Motor neuron (in vitro differentiated cells): ENCODE measurements at places on chromosomes 1 and 21. TPM values are rescaled to one million over a fixed set of nuclear protein-coding genes. Genes with fewer than 3 reads are reported as not detected.

GRCh38 chr1:207069061-207069460, 16.0 kb downstream of the PFKFB2 start:
- no peak for ATAC-seq

DNA sequence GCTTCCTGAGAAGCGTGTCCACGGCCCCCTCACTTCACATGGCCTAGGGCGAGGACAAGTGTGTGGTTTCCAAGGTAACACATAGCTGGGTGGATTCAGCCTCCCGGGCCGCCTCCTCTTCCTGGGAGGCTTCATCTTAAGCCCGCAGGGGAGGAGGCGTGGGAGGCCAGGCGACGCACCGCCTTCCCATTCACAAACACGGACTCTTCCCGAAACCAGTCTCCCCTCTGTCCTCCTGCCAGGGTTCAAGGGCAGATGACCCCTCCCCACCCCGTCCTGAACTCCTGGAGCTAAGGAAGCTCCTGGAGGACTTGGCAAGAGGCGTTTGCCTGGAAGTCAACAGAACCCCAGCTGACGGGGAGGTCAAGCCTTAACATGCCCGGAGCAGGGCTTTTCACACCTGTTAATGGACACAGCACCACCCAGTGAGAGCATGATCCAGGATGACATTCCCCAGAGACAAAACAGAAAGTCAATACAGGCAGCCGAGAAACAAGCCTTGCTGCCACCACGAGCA, 56.7 kb downstream of the KCNN3 start:
- peak; percentile 84 for ATAC-seq

The USF1 gene
- 155 and 156 TPM in 2 replicates for total RNA-seq

The C8A gene
- total RNA-seq, result 0.09 TPM in 1 of 2 replicates, not detected in the other

The FLG2 gene
- total RNA-seq, result 1.1 and 1.3 TPM in 2 replicates

DNA sequence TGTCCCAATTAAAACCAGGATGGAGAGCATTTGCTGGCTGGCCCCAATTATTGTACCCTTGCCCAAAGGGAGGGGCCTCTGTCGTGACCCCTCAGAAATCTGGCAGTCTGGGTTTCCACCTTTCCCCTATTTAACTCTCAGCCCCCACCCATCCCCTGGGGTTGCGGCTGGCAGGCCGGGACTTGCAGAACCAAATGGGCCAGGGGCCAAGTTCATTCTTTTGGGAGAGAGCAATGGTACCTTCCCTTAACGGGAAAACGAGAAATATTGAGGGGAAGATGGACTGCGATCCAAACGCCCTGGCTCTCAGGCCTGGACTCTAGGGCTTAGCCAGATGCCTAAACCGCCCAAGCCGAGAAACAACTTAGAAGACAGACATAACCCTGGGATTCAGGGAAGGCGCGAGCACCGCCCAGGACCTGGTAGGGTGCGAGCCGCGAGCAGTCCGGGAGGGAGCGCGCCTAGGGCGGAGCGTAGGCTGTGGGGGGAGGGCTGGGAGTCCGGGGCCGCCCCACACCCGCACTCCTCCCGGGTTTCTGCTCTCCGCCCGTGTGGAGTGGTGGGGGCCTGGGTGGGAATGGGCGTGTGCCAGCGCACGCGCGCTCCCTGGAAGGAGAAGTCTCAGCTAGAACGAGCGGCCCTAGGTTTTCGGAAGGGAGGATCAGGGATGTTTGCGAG, at the start of gene SLC27A3:
Gene SLC27A3 (plus strand): TSS at position 628 of the 678 bp plus-strand sequence. CDS start 91 bp downstream, outside the sequence.
- ATAC-seq, result peak; percentile 77

The GJA5 gene
- total RNA-seq, result 0.31 and 1.2 TPM in 2 replicates

DNA sequence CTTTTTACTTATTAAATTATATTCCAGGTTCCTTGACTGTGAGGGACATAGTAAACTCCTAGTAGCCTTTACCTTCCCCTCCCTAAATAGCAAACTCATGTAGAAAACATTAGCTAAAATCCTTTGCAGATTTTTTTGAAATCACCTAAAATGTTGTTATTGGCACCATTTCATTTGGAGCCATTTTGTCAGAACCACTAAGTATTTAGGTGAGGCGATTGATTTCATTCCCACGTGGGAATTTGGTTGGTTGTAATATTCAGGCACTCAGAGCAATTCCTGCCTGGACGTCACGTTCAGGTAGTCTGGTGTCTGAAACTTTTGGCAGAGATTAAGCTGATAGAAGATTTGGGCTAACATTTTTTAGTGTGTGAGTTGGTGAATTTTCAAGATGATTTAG, 84.3 kb downstream of the CAMTA1 start:
- no peak for ATAC-seq

The LHX8 gene
- total RNA-seq, result 0.19 TPM in 1 of 2 replicates, not detected in the other

The RGS8 gene
- 8.5 and 9.6 TPM in 2 replicates for total RNA-seq

DNA sequence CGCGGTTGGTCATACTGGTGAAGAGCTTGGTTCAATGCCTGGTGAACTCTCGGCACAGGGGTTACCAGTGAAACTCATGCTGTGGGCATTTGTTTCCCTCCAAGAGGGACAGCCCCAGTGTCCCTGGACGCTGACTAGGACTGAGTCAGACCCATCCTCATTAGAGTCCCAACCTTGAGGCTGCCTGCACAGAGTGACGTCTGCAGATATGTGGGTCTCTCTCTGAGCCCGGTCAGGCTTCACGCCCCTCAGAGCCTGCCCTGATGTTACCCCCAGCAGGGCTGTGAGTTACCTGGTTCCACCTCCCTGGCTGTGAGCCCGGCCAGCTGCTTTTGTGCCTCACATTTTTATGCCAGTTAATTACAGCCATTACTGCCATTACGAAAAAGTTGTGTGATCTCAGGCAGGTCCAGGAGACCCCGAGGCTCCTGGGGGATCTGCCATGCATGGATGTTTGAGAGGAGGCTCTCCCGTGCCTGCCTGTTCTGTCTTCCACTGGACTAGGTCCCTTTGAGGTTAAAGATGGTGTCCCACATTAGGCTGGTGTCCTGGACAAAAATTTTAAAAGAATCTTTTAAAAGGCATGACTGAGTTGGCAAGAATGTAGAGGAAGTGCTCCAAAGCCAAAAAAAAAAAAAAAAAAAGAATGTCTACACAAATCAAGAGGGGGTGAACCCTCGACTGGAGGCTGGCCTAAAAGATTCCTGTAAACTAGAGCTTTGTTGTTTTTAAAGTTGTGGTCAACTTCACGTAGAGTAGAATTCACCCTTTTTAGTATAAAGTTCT, 36.6 kb upstream of the PADI1 start:
- no peak for ATAC-seq

DNA sequence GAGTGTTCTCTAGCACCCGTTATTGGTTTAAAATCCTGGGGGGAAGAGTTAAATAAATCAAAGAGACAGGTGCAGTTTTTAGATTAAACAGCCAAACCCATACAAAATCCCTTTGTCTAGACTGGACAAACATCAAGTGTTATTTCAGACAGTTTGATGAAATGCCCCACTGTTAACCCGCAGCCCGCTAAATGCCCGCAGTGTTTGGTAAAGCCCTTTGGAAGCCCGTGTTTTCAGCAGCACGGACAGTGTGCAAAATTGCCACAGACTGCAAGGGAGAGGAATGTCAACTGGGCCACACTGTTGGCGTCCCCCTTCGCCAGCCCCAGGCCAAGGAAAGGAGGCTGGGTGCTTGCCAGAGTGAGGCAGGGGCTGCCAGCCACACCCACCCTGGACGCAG, 26.6 kb downstream of the AJAP1 start:
- no peak for ATAC-seq

GRCh38 chr1:94926126-94926914, 590 bp downstream of the CNN3 start:
- peak; percentile 24 for ATAC-seq

GRCh38 chr1:5934058-5934884, 58.0 kb downstream of the NPHP4 start:
- no peak for ATAC-seq

DNA sequence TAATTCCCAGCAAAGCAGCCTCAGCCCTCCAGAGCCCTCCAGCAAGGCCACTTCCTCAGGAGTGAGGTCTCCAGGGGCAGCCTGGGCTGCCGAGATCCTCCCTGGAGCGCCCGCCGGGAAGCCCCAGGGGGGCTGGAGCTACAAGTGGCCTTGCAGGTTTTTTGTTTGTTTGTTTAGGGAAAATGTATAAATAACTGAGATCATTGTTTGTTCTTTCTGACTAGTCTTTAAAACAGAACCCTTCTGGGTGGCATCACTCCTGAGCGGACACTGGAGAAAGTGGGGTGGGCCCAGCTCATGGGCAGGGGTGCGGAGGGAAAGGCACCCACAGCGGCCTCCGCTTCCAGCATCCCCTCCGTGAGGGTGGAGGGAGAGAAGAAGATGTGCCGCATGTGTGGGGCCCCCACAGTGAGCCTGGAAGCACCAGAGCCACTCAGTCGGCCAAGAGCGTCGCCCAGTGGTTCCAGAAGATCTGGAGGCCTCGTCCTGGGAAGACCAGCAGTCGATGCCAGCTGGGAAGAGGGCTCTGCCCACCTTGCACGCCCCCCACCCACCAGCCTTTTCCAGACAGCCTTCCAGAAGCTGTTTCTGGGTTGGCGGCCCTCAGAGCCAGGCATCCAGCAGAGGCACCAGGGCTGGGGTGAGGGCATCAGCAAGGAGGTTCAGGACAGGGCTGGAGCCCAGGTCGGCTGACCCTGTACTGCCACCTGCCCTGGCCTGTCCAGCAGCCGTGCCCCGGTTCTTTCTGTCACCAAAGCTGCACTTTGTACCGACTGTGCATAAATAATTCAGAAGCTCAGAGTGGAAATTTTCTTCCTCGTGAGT, 34.6 kb downstream of the TFF3 start:
- ATAC-seq, result no peak

- no peak for ATAC-seq
Measured at GRCh38 chr1:228044961-228045360, 37.5 kb upstream of the ARF1 start.

The RNU1-4 gene
- 23,832 and 24,526 TPM in 2 replicates for total RNA-seq

- no peak for ATAC-seq
Measured at GRCh38 chr1:168913711-168914463, 184.9 kb upstream of the DPT start.

The RC3H1 gene
- total RNA-seq, result 19.6 and 25.0 TPM in 2 replicates

DNA sequence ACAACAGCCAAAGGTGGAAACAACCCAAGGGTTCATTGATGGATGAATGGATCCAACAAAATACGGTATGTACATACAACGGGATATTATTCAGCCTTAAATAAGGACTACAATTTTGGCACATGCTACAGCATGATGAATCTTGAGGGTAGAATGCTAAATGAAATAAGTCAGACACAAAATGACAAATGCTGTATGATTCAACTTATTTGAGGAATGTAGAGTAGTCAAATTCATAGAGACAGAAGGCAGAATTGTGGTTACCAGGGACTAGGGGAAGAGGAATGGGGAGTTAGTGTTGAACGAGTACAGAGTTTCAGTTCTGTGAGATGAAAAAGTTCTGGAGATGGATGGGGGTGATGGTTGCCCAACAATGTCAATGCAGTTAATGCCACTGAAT, 118.0 kb upstream of the PAXBP1 start:
- no peak for ATAC-seq

DNA sequence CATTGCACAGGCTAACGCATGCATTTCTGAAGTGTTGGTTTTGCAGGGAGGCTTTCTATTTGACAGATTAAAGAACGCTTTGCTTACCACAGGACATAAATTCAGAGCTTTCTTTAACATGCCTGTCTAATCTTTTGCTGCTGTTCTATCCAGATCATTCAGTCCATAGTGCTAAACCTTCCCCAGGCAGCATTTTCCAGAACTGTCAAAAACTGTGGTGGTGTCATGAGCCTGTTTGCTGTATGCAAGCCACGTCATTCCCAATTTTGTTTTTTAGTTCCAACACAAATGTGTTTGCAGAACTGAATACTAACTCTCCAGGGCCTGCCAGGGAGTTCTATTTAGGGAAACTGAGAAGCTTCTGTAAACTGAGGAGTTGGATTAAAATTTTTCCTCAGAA, 390.5 kb upstream of the LYPLAL1 start:
- ATAC-seq, result no peak

GRCh38 chr21:42640486-42640885, 12.9 kb upstream of the PDE9A start:
- no peak for ATAC-seq

- no peak for ATAC-seq
Measured at GRCh38 chr1:117563492-117563875, 42.4 kb upstream of the TENT5C start.

- no peak for ATAC-seq
Measured at GRCh38 chr1:17994046-17994445, 113.6 kb upstream of the IGSF21 start.
